Ammon's horn (tissue), 1 donor: ENCODE measurements at places on chromosomes 3 and 15.

GRCh38 chr3:62479326-62479725 is 106.0 kb upstream of the FEZF2 start:
- no peak for DNase-seq

GRCh38 chr15:58406811-58407210 is 25.0 kb upstream of the LIPC start:
- no peak for DNase-seq

- DNase-seq, result no peak
These were observed 17.1 kb downstream of the CACNA2D2 start for GRCh38 chr3:50486219-50486888.

DNA sequence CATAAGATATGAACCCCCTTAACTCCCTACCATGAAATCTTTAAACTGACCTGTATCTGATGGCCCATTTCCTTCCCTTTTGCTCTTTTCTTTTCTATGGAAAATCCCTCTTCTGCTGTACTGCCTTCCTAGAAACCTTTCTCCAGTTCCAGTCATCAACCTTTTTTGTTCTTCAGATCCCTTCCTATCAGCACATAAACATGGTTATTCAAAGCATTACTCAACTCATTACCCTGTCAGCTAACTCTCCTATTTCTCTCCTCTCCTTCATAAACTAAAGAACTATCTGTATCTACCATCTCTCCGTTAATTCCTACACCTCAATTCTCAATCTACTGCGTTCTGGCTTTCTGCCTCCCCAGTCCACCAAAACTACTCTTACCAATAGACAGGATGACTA is 13.0 kb downstream of the TERC start:
- DNase-seq, result no peak

DNA sequence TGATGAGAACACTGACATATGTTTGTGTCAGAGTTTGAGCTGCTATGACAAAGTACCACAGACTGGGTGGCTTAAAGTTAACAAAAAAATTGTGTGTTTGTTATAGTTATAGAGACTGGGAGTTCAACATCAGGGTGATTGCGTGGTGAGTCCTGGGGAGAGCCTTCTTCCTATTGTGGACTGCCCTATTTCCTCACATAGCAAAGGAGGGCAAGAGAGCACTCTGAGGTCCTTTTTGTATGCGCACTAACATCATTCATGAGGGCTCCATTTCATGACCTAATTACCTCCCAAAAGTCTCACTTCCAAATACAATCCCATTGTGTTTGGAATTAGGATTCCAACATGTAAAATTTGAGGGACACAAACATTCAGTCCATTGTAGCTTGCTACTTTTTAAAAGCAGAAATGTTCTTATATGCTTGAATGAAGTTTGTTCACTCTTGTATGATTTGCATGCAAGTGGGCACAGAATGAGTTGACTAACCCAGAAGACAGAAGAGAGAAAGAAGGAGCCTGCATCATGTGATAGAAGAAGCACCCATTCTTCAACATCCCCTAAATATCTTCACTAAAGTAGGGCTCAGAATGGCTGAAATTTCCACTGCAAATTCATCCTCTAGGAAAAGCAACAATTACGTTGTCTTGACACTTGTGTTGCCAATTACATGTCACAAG is 18.9 kb upstream of the ALCAM start:
- no peak for DNase-seq

- DNase-seq, result peak; percentile 83
These were observed 12.6 kb upstream of the LMAN1L start for GRCh38 chr15:74799856-74800558.

DNA sequence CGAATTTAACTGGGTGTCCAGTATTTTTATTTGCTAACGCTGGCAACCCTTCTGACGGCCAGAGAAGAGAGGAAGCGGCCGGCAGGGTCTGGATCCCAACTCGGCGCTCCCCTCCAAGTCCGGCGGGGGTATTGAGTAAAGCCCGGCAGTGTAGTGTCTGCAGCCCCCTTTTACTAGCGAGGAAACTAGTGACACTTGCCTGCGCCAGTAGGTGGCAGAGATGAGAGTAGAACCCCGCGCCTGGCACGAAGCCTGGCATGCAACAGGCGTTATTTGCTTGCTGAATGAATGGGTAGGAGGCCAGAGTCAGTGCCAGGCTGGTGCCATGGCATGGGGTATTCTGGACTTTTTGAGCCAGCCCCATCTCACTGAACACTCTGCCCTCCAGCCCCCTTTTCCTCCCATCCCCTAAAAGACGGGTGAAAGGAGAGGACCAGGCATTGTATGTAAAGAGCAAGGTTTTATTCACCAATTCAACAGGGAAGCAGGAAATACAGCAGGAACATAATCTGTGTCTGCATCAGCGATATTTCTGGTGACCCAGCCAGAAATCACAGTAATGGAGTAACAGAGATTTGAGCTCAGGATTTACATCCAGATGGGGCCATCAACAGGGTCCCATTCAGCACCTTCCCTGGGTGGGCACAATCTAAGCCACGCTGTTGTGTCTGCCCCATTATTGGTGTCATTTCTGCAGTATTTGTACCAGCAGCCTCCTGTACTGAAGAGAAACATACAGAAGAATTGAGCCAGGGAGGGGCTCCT is 788 bp upstream of the WDR73 start:
- peak; percentile 94 for DNase-seq

DNA sequence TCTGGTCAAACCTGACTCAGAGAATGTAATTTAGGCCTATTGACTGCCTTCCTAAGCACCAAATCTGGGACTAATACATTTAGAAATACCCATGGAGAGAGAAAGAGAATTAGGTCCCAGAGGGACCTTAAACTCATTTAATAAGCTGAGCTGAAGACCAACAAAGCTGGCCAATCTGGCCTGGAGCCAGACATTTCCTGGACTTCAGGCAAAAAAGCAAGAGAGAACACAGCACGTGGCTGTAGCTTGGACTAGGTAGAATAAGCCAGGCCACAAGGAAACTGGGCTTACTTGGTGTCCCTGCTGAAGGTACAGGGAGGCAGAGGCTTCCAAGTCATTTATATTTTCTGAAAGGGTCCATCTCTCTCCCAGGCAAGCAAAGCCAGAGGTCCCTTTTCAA is 88.1 kb downstream of the RTP4 start:
- DNase-seq, result peak; percentile 67

DNA sequence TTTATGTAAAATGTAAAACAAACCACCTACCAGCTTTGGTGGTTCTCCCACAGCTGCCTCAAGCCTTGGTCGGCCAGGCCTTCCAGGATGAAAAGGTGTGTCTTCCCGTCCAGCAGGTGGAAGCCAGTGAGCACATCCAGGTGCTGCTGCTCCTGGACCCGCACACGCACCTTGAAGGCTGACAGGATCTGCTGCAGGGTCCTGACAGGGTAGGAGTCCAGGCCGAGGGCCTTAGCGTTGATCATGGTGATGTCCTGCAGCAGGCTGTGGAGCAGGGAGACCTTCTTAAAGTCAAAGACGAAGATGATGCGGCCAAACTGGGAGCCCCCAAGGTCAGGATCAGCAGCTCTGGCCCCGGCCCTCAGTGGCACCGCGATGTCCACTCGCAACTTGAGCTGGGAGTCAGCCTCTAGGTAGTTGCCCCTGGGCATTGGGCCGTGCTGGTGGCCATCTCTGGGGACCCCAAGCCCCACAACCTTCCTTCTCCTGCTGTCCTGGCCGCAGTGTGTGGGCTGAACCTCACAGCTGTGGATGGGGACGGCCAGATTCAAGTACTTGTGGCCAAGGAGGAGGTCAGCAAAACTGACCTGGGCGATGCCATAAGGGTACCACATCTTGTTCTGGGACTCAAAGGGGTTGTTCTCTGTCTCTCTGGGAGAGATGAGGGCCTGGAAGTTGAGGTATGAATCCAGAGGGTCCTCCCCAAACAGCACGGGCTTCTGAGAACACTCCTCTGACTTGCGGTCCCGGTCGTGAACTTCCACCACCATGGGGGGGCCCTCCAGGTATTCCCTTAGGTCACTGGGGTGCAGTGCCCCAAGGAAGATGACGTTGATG is 48.6 kb downstream of the CFAP92 start:
- DNase-seq, result no peak

DNA sequence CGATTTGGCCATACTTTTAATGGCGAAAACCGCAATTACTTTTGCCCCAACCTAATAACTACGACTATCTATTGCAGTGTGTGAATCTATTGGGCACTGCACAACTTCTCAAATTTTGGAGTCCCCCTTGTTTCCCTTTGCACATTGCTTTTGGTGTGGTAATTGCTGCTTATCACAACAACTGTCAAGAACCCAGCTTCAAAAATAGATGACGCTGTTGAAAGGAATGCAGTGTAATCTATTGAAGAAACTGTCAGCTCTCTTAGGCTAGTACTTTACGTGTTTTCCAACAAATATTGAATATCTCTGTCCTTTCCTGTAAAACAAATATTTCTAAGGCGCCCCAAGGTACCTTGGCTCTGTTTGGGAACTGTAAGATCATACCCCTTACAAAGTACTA is 222.8 kb upstream of the UBE2E2 start:
- DNase-seq, result no peak

- DNase-seq, result peak; percentile 89
These were observed 826 bp downstream of the EEF1AKMT4 start for GRCh38 chr3:184250167-184250828.

- peak; percentile 15 for DNase-seq
These were observed 103.1 kb downstream of the HCN4 start for GRCh38 chr15:73265536-73266153.

- no peak for DNase-seq
These were observed 17.9 kb downstream of the ETFA start for GRCh38 chr15:76293361-76293760.

- DNase-seq, result peak; percentile 89
These were observed 1.2 kb upstream of the TYRO3 start for GRCh38 chr15:41557673-41558399.

- no peak for DNase-seq
These were observed 164.6 kb downstream of the SUCLG2 start for GRCh38 chr3:67489816-67490215.

GRCh38 chr3:153679714-153680113 is 441.5 kb upstream of the ARHGEF26 start:
- DNase-seq, result peak; percentile 4

DNA sequence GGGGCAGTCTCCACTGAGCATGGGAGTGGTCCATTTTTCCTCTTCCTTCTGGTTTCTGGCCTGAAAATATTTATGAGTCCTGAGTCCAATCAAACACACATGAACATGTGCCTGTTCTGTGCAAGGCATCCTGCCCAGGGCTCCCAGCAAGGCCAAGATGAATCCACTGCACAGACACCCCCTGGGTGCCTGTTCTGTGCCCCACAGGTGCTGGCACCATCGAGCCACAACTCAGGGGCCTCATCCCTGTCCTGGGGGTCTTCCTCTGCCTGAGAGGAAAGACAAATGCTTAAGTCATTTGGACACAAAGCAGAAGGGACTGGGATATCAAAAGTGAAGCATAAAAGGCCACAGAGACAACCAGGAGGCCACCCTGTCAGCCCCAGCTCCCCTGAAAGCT is 87.4 kb upstream of the IQSEC1 start:
- no peak for DNase-seq

DNA sequence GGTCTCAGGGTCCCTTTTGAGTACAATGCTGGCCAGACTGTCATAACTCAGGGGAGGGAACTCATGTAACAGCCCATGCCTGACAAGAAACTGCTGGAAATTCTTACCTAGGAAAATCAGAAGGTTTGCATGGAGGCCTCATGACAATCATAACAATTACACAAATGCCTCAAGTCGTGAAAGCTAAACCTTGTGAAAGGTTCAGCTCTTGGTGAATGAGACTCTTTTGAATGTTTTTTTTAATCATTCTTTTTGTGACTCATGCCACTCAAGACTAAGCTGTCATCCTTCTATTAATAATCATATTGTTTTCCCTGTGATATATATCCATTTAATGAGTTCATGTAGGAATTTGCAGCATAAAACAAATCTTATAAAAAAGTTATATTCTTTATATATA is 61.4 kb upstream of the LEKR1 start:
- DNase-seq, result no peak

GRCh38 chr3:197298341-197298944 is at the start of gene DLG1:
Gene DLG1 (minus strand): TSS chr3:197298612. CDS start chr3:197297204, 1,408 bp downstream.
- peak; percentile 81 for DNase-seq

- DNase-seq, result no peak
These were observed 35.4 kb downstream of the MFSD1 start for GRCh38 chr3:158837240-158837639.

GRCh38 chr3:24242012-24242698 is 252.5 kb downstream of the THRB start:
- DNase-seq, result peak; percentile 68

GRCh38 chr3:125107861-125108567 is 52.2 kb upstream of the HEG1 start:
- DNase-seq, result no peak

GRCh38 chr3:188097791-188098190 is 56.2 kb upstream of the LPP start:
- DNase-seq, result peak; percentile 39

DNA sequence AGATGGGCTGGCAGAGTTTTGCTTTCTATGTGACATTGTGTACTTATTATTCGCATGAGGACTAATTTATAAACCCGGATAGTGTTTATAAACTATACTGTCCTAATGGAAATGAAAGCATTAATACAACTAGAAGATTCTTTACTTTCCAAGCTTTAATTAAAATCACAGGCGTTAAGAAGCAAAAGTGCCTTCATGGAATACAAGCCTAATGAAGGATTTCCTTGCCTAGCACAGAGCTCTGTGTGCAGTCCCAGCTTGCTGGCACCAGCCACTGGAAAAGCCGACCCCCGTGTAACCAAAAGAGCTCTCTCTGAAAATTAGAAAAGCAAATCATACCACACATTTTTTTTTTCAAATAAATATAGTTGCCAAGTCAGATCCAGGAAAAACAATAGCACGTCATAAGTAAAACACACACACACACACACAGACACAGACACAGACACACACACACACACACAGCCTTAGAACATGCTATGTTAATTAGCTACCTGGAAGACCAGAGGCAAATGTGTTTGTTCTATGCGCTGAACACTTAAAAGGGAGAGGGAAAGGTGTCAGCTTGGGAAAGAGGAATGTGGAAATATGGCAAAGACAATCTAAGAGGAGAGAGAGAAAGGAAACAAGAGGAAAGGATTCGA is 1084.2 kb downstream of the TUSC7 start:
- DNase-seq, result no peak

GRCh38 chr15:26561896-26562295 is 211.0 kb downstream of the GABRB3 start:
- DNase-seq, result no peak

GRCh38 chr15:70670680-70671079 is 92.7 kb downstream of the UACA start:
- DNase-seq, result no peak

DNA sequence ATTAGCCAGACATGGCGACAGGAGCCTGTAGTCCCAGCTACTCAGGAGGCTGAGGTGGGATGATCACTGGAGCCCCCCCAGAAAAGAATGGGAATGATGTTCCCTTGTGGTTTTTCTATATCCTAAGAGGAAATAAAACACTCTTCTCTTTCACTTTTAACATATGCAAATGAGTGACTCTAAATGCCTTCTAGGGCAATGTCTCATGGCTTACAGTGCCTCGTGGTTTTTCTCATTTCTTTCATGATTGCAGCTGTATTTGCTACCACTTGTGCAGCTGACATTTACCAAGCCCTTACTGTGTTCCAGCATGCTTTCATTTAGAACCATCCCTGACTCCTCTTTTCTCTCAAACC is 26.4 kb downstream of the STOML1 start:
- no peak for DNase-seq

- no peak for DNase-seq
These were observed 12.7 kb downstream of the TMPRSS7 start for GRCh38 chr3:112047264-112047663.
